Mesothelial cell of epicardium (in vitro differentiated cells): ENCODE measurements at places on chromosomes 5 and 9. TPM values are rescaled to one million over a fixed set of nuclear protein-coding genes. Genes with fewer than 3 reads are reported as not detected.

DNA sequence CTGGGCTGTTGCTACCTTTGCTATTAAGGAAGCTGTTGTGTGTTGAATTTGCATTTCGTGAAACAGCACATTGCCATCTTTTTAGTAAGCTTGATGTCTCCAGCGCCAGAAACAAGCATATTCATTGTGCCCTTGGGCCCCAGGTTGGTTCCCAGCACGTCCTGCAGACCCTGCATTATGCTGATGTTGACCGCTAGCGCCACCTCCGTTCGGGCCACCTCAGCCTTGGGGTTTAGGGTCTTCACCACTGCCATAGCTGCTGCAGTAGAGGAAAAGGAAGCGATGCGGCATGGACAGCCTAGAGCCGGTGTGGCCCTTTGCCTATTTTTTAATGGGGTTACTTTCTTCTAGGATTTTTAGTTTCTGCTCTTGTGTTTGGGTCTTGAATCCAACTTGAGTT is 23.8 kb upstream of the OTULIN start:
- H3K27ac ChIP-seq, result no peak overlapping the region
- no peak overlapping the region for H3K4me3 ChIP-seq
- no peak for DNase-seq
- peaks cover 47% of the 10 kb centered on the region for H3K27me3 ChIP-seq
- no peaks in the 10 kb centered on the region for H3K4me1 ChIP-seq

- no peak overlapping the region for H3K27ac ChIP-seq
- H3K27me3 ChIP-seq, result peaks cover 75% of the 10 kb centered on the region
- H3K4me3 ChIP-seq, result no peak overlapping the region
Measured at GRCh38 chr9:131277287-131277909, 1.1 kb upstream of the FAM78A start.

DNA sequence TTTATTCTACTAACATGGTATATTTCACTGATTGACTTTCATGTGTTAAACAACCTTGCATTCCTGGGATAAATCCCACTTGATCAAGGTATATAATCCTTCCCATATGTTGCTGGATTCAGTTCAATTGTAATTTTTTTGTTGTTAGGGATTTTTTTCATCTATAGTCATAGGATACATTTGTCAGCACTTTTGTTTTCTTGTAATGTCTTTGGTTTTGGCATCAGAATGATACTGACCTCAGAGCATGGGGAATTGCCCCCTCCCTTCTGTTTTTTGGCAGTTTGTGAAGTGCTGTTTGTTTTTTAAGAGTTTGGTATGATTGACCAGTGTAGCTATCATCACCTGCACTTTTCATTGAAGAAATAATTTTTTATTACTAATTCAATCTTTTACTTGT is 176.8 kb upstream of the RASEF start:
- H3K4me3 ChIP-seq, result no peak overlapping the region
- peak overlapping the region; percentile 50 for H3K27ac ChIP-seq
- H3K27me3 ChIP-seq, result no peaks in the 10 kb centered on the region
- H3K36me3 ChIP-seq, result no peaks in the 10 kb centered on the region
- DNase-seq, result no peak
- H3K4me1 ChIP-seq, result peaks cover 18% of the 10 kb centered on the region

Gene SPATA31A5
- not detected in 3 replicates for total RNA-seq
